ENCODE measurements at places on chromosomes 6 and 20. TPM values are rescaled to one million over a fixed set of nuclear protein-coding genes. Genes with fewer than 3 reads are reported as not detected.

GRCh38 chr6:34447910-34448309 is 18.0 kb upstream of the PACSIN1 start:
- no peak for DNase-seq

DNA sequence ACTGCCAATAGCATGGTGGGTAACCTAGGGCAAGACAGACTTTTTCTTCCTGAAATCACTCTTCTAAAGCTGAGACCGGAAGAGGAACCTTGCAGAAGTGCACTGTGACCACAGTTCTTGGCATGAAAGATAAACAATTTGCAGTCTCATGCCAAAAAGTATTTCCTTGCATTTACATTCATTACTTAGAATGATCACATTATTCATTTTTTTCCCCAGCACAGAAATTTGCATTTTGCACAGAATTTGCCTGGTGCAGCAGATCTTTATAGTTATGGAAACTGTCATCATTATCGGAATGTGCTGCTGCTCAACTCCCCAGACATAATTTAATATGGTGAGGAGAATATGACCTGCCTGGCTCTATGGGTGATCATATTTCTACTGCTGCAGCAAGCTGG is 42.2 kb upstream of the EDN3 start:
- no peak for DNase-seq

GRCh38 chr6:17099401-17100059 is 2.3 kb upstream of the STMND1 start:
- no peak for DNase-seq

GRCh38 chr6:30091577-30092381 is 16.2 kb upstream of the RNF39 start:
- no peak for DNase-seq

DNA sequence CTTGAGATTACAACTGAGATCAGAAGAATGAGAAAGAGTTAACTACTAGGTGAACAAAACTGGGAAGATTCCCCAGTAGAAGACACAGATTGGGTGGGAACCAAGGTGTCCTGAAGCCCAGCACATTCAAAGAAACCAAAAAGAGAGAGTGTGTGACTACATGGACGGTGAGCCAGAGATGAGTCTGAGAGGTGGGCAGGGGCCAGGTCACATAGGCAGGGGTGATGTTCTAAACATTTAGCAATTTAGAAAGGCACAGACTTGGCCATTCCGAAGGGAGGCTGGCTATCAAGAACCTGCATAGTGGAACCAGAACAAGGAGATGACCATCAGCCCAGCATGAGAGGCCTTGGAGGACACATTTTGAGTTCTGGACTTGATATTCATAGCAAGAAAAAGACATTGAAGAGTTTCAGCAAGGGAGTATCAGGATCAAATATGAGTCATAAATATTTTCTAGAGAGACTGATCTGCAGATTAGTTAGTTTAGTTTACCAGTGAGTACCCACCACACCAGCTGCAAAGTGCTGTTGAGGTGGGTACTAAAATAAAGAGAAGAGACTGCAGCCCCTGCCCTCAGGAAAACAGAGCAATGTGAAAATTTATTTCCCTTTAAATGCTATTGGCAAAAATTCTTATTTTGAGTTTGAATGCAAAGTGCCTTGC is 340.5 kb upstream of the PRDM1 start:
- no peak for DNase-seq

GRCh38 chr6:137051790-137052472 is 7.2 kb upstream of the IL20RA start:
- no peak for DNase-seq

DNA sequence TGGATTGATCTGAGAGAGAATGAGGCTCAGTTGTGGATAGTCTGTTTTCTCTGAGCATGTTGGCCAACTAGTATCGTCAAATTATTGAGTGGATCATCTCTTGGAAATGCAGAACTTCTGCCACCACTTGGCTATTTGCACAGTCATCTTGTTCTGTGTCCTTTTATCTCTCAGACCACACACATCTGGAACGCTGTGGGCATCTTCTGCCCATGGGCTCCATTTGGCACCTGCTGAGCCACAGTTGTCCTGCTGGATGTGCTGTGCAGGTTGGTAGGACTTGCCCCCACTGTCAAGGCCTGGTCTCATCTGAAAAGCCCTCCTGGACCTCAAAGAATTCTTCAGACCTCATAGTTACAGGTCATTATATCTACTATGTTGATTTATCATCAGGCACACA is 16.7 kb upstream of the C20orf144 start:
- no peak for DNase-seq

- DNase-seq: no peak
These were observed 63.7 kb downstream of the SLC22A23 start for GRCh38 chr6:3392930-3393835.

DNA sequence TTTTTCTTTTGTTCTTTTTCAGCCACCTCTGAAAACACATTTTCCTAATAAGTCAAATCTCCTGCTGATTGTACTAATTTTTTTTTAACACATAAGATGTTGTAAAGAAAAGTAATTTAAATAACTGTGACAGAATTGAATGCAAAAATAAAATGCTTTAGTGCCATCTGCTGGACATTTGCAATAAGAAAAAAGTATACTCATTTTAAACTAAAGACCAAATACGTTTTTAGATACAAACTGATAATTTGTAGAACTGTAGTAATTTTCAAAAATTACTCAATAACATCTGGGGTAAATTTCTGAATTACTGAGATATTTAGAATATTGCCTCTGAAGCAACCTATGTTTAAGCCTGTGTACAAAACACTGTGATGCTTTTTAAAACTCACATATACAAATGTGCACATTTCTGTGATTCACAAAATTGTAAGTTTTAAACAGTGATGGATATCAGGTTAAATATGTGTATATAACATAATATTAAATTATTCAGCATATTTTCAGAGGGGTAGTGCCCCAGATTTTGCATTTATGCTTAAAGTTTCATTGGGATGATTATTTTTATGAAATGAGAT is 198.7 kb downstream of the RIMS1 start:
- DNase-seq: no peak

DNA sequence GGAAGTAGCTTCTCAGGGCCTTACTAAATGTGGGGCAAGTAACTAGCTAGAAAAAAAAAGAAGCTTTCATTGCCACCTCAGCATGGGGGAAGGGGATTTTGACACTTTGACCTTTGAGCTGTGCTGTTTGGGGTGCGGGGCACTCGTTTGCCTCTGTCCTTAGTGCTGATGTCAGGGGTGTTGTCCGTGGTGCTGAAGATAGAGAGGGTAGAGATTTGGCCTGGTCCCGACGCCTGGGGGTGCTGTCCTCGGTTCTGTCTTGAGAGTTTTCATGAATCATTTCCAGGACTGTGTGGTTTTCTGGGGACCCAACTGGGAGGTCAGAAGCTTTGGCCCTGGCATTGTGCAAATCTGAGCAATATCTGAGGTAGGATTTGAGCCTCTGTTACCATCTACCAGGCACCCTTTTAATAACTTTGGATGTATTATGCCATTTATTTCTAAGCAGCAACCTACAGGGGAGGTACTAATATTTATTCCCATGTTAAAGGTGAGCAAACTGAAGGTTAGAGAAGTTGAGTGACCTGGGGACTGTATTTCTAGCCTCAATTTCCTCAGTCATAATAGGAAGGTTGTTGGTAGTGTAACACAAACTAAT is 78.0 kb downstream of the DLGAP4 start:
- DNase-seq: no peak

DNA sequence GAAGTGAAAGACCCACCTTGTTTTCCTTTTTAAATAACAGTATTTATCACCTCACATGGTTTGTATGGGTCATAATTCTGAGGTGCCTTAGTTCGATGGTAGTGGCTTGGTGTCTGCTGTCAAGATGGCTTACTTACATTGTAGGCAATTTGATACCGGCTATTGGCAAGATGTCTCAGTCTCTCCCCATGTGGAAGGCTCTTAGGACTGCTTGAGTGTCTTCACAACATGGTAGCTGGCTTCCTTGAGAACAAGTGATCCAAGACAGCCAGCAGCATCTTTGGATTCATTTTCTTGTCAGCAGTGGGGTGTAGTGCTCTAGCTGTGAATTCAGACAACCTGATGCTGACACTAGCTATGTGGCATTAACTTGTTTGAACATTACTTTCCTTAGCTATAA is 70.1 kb downstream of the CBFA2T2 start:
- no peak for DNase-seq

DNA sequence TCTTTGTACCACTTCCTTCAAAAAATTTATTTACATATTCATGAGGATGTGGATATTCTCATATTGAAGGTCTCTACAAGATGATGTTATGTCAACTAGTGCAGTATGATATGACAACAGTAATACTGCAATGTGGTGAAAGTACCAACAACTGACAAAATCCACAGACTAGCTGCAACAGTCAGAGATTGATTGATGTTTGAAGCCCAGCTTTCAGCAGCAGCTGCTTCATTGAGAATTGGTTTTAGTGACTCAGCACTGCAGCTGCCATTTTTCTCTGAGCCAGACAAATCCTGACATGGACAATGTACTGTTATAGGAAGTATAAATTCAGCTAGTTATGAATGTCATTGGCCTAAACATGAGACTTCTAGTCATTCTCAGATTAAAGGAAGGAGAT is 53.8 kb downstream of the PKIB start:
- DNase-seq: no peak

GRCh38 chr6:4616311-4616710 is 159.9 kb upstream of the CDYL start:
- no peak for DNase-seq

GRCh38 chr6:169292338-169293124 is 38.9 kb upstream of the THBS2 start:
- DNase-seq: no peak

Gene NPBWR2
- polyA plus RNA-seq: not detected

Gene ZSCAN16
- polyA plus RNA-seq: 3.7 TPM

Gene LIME1
- polyA plus RNA-seq: 12.3 TPM

Gene TGM2
- 676 TPM for polyA plus RNA-seq

Data from SK-N-SH (cell line).